ENCODE measurements at places on chromosomes 12 and 14.

DNA sequence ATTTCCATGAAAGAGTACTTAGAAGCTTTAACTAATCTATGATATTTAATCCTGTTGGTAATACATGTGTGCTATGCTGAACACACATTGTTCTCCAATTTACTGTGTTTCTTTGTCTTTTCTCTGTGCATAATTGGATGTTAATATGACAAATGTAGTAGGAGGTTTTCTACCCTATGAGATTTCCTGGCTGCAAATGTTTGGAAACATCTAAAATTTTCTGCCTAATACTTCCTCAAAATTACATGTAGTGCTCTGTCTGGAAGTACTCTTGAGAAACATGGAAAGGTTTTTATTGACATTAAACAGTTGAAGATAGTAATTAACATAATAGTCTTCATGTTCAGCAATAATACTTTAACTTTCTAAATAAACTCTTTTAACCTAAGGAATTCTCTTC lies 213.0 kb downstream of the KITLG start:
- DNase-seq: no peak

DNA sequence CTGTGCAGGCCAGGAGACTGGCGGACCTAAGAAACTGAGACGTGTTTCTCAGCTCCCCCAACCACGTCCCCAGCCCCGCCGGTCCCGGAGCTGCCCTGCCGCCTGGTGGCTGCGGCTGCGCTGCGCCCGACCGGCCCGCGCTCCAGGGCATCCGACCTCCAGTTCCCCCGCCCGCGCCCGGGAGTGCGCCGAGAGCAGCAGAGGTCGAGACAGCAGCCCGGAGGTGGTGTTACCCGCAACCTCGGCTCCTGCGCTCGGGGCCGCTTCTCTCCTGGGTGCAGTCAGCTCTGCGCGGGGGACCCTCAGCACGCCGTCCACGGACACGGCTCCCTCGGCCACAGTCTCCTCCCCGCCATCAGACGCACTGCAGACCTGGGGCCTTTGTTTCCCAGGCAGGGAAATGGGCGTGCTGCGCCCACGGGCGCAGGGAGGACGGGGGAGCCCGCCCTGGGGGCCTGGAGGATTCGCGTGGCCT lies 21.6 kb upstream of the GPR132 start:
- peak; percentile 78 for DNase-seq

- DNase-seq: no peak
These were observed 365 bp upstream of the TPI1 start for GRCh38 chr12:6866920-6867412.

- peak; percentile 56 for DNase-seq
These were observed 14.3 kb upstream of the PTGER2 start for GRCh38 chr14:52299692-52300278.

DNA sequence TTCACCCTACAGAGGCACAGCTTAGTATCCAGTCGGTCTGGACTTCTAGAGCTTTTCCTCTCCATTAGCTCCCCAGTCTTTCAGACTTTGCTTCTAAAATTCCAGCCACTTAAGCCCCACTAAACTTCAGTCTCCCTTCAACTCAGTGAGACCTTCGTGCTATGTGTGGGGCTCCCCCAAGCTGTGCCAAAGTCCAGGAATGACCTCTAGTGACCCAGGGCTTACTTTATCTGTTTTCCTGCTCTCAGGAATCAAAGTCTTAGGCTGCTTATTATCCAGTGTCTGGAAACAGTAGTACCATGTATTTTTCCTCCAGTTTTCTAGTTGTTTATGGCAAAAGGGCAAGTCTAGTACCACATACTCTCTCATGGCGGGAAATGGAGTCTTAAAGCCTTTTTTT lies 77.8 kb downstream of the IFT43 start:
- no peak for DNase-seq

DNA sequence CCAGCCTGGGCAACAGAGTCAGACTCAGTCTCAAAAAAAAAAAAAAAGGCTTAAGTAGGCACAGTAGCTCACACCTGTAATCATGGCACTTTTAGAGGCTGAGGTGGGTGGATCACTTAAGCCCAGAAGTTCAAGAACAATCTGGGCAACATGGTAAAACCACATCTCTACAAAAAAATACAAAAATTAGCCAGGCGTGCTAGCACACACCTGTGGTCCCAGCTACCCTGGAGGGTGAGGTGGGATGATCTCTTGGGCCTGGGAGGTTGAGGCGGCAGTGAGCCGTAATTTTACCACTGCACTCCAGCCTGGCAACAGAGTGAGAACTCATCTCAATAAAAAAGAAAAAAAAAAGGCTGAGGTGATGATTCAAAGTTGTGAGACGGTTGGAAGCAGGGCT lies 9.1 kb upstream of the RESF1 start:
- DNase-seq: no peak

All from fibroblast of skin of abdomen (primary cell).